DMS79 treated with DMSO at 0.1 percent for 48 hours (cell line): ENCODE measurements at places on chromosomes 1 and 21.

GRCh38 chr1:103497404-103497803, 28.1 kb upstream of the RNPC3 start:
- no peak for DNase-seq

DNA sequence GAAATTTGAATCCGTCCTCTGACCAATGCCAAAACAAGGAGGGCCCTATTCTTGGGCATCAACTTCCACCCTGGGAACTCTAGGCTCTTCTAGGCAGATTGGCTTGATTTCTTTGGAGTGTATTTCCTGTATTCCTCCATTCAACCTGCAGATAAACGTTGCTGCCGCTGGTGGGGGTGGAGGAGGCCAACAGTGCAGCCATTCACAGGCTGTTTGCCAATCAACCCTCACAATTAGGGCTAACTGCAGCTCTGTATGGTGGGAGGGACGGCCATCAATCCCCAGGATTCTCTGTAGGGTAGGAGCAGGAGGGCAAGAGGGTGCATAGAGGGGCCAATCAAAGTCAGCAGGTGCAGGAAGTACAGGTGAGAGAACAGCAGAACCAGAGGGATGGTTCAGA, 273.1 kb upstream of the PROX1 start:
- DNase-seq: no peak

GRCh38 chr1:77768006-77768405, 8.4 kb upstream of the USP33 start:
- DNase-seq: no peak

- DNase-seq: no peak
Observed at GRCh38 chr1:207973898-207974568, 63.1 kb upstream of the CD34 start.

DNA sequence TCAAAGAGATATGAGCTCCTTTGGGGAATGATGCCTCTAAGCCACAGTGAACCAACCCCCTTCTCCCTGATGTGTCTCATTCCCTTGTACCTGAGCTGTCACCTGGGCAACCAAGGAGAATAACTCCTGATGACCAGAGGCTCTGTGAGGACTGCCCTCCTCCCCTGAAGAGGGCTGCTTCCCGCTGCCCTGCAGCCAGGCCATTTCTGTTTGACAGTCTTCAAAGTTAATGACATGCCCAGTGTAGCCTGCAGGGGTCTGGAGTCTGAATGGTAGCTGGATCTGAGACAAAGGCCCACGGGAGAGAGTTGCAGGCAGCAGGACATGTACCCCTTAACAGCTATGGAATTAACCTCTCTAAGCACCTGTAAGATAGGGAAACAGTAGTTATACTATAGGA, 3.4 kb upstream of the SLFNL1 start:
- DNase-seq: no peak
